EH (cell line): ENCODE measurements at places on chromosomes 5 and 9.

DNA sequence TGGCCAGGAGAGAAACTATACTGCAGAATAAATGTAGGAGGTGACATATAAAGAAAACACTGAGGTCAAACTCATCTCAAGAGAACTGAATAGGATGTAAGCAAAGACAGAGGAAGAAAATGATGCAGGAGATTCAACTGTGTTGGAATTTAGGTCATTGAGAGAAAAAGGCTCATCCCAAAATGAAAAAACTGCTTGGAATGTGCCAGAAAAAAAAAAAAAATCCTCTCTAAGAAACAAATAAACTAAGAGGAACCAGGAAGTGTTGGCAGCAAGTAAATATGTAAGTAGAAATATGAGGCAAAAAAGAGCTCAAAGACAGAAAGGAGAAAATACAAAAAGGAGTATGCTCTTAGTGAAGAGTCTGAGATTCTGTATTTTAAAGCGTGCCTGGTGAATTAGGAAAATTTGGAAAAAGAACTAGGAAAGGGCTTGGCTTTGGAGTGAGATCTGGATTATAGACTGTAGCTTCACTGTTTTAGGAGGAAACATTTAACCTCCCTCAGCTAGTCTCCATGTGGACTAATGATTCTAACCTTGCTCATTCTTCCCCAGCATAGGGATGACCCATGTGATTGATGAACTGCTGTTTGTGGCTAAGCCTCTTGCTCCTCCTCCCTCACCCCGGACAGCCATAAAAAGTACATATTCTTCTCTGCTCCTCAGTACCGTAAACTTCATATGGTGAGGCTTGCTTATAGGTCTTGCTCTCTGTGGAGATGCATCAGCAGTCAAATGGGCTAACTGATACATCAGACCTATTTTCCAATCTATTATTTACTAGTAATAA, 185.6 kb upstream of the POU5F2 start:
- DNase-seq: peak; percentile 56

DNA sequence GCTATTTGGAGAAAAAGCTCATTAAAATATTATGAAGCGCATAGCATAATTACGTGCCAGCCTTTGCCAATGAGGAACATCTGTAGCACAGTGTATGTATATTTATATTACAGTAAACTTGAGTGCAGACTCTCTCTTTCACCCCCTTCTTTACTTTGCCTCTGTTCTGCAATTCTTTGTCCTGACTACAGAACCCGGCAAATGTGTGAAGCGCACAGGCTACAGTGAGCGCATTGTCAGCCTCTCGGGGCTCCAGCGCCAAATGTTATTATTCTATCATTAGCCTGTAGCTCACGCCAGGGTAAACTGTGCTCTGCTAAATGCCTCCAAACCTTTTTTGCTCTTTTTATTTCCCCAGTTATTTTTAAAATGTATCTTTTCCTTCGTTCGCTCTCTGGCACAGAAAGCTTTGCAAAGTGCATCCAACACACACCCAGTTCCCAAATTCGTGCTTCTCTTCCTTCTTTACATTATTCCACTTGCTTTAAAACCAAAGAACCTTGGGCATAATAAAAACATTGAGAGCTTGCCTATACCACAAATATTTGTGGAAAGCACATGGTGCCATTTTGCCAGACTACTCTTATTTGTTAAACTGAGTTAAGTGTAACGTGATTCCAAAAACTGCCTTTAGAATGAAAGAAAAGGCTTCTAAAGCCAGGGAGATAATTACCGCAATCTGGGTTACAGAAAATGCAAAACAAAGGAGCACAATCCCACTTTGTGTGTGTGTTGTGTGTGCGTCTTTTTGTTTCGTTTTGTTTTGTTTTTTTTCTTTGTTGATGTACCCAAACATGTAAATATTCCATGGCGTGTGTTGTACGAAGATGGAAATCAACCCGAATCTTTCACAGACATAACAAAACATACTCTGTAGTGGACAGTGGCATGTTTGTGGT, 164.1 kb upstream of the MPDZ start:
- DNase-seq: no peak

DNA sequence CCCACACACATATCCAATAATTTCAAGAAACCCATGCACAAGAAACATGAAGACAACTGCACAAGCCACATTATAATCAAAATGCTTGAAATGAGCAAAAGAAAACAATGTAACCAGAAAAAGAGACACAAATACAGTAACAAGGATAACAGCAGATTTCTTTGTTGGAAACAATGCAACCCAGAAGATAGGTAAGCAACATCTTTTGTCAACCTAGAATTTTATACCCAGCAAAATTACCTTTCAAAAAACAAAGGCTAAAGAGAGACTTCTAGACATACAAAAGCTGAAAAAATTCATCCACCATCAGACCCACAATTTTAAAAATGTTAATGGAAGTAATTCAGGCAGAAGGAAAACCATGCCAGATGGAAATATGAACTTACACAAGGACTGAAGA, 5.0 kb upstream of the COL23A1 start:
- no peak for DNase-seq

DNA sequence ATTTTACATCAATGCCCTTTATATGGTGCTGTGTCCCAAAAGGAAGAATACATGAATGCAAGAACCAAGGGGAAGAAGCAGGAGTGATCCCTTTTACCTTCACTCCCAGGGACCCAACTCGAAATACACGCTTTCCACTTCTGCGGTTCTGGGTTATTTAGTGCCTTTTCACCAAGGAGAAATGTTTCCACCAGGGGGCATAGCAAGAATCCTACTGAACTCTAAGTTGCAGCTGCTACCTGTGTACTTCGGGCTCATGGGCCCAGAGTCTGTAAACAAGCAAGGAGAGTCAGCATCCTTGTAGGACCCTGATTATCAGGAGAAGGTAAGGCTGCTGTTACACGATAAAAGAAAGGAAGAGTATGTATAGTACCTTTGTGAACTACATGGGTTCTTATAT, 45.7 kb downstream of the DPYSL3 start:
- DNase-seq: peak; percentile 50

GRCh38 chr9:135809166-135809565, 98.2 kb downstream of the CAMSAP1 start:
- DNase-seq: peak; percentile 50

DNA sequence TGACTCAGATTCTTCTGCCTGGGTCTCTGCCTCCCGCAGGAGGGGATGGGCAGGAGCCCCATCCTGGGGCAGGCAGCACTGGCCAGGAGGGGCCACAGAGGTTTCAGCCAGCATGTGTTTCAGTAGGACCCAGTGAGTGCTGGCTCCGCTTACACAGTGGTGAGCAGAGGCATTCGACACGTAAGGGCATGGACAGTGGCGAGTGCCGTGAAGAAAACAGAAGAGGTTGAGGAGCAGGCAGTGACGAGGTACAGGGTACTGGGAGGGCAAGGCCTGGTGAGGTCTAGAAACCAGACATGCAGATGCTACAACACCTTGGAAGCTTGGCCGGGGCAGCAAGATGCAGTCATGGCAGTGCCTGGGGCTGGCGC, 41.5 kb downstream of the CACNA1B start:
- DNase-seq: no peak

DNA sequence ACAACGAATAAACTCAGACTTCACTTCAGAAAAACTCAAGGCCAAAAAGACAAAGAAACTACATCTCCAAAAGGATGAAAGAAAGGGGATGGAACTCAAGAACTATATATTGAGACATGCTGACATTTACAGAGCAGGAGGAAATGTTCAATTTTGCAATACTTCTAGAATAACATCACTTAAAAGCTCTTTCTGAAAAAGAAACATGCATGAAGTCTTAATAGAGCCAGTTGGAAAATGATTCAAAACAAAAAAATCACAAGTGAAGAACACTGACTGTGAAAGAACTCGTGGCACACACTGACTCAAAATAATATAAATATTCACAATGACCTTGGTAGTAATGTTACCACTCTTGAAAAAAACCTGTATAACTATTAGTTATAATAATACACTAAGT, 267.8 kb upstream of the NREP start:
- peak; percentile 63 for DNase-seq

DNA sequence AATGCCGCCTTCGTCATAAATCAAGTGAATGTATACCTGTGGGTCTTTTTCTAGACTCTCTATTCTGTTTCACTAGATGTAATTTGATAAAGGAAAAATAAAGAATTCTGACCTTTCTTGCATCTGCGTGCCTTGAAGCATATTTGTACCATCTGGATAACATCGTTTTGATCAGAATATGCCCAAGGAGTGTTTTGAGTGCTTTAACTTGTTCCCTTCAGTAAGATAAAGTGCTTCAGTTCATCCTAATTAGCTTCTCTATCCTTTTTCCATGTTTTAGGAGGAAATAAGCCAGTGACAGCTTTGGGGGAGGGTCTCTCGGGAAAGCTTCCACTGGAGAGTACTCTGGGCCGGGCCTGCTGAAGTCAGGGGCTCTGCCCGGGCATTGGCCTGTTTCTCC, 113.5 kb upstream of the DAP start:
- no peak for DNase-seq

DNA sequence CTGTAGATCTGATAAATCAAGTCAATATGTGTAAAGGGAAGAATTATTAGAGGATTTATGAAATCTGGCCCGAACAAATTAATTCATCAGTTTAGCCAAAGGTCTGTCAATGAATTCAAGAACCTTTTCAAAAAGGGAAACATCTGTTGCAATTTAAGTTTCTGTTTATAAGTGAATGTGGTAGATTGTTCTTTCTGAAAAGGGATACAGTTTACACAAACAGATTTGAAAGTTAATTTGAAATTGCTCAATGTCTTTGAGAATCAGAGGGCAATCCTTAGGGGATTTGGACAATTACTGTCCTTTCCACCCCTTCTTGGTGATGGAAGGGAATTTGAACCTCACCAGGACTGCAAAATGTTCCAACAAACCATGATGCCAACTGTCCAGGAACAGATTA, 29.7 kb upstream of the ERCC6L2 start:
- DNase-seq: no peak

- DNase-seq: peak; percentile 71
Measured at GRCh38 chr5:72494623-72495124, 12.5 kb downstream of the ZNF366 start.

- no peak for DNase-seq
Measured at GRCh38 chr5:82679660-82680059, 397.5 kb downstream of the TMEM167A start.

GRCh38 chr5:125461641-125462072, 715.2 kb upstream of the ZNF608 start:
- DNase-seq: no peak

DNA sequence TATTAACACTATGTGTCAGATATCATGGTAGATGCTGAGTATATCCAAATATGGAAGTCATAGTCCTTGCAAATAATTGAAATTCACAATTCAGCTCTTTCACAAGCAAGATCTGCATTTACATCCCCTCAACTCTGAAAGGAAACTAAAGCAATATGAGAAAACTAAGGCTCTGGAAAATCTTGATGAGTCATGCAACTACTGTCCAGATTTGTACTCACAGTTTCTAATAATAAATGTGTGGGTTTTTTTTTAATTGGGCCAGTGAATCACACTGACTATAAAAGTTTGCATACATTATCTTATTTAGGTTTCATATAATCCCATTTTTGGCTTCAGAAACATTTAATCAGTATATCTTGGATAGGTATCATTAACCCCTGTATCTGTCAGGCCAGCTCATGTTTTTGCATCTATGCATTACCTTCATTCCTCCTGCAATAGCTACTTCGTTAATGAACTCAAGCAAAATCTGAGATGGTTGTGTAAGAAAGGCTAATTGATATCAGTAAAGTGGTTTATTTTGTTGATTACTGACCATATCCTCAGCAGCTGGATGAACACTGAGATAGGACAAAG, 58.7 kb upstream of the PRR16 start:
- DNase-seq: peak; percentile 91

DNA sequence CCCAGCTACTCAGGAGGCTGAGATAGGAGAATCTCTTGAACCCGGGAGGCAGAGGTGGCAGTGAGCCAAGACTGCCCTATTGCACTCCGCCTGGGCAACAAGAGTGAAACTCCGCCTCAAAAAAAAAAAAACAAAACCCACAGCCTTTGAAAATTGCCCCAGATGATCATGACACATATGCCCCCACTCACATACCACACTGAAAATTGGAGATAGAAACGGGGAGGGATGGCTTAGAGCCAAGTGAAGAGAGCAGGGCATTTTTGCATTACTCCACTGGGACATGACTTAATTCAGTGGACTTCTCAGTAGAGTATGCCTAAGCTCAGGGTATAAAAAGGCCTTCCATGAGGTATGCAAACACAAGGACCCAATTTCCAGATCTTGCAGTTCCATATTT, 309.3 kb downstream of the BNC2 start:
- no peak for DNase-seq

DNA sequence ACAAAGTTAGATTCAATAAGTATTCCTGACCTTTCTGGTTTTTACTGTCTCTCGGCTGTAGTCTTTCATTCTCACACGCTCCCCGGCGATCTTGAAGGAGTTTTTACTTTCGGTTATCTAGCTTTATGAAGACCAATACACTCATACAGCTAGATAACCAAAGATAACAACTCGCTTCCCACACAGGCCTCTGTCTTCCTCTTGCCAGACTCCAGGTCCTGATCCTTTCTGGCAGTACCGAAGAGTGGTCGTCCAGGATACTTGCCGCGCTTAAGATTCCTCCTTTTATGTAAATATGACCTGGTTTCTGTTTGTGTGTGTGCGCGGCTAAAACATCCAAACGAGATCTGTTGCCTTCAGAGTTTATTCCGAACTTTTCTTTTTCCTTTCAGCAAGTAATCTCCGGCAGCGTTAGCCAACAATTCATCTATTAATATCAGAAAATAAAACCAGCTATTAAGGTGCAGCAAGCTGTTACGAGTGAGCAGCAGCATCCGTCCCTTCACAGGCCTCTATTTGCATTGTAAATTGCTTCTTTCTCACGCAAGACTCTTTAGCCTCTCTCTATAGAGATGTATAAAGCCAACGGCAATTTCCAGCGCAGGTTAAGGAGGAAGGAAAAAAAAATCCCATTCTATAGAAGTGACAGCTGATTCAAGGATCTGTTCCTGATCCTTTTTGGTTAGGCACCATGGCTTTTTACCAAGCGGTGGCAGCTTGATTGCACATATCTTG, 216.1 kb downstream of the MEF2C start:
- peak; percentile 23 for DNase-seq

- peak; percentile 50 for DNase-seq
Measured at GRCh38 chr5:79743846-79744605, 54.4 kb downstream of the CMYA5 start.

DNA sequence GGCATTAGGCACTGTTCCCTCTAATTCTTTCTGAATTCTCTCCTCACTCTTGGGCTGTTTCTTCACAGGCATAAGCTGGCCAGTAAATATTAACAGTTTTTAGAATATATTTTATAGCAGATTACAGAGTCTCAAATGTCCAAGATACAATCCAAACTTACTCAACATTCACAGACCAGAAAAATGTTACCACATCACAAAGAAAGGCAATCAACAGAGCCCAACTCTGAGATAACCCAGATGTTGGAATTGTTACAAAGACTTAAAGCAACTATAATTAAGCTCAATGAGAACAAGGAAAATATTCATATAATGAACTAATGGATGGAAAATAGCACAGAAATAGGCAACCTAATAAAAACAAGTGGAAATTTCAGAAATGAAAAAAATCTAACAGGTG, 401.1 kb upstream of the RGMB start:
- DNase-seq: no peak

GRCh38 chr5:178695556-178695955, 34.9 kb downstream of the ZNF354A start:
- no peak for DNase-seq
